ENCODE measurements at places on chromosomes 4 and X.

DNA sequence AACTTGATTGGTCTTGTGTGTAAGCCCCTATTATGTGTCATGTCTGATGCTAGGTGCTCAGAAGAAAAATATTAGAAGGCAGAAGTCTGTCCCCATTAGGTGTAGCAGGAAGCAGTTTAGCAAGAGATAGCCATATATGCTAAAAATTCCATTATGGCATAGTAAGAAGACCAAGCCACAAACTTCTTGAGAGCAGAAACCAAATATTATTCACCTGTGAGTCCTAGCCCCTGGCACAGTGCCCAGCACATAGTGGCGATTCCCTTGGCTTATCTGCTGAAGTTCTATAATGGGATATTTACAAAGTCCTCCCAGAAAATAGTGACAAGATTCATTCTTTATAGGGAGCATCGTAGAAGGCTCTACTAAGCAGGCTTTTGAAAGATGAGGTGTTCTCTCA, 174.4 kb downstream of the RAB28 start:
- no peak for DNase-seq

- DNase-seq = no peak
Measured at GRCh38 chrX:40244980-40245379, 147.2 kb upstream of the BCOR start.

- DNase-seq = no peak
Measured at GRCh38 chr4:13289391-13289790, 194.7 kb downstream of the RAB28 start.

GRCh38 chr4:77078401-77078800, 2.6 kb upstream of the CCNI start:
- DNase-seq = no peak

GRCh38 chr4:7854697-7855370, 84.8 kb downstream of the AFAP1 start:
- DNase-seq = no peak

DNA sequence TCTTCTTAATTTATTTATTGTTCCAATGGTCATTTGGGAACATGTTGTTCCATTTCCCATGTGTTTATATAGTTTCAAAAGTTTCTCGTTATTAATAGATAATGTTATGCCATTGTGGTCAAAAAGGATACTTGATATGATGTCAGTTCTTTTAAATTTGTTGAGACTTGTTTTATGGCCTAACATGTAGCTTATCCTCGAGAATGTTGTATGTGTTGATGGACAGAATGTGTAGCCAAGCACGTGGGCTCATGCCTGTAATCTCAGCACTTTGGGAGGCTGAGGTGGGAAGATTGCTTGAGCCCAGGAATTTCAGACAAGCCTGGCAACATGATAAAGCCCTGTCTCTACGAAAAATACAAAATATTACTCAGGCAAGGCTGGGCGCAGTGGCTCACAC, 168.5 kb upstream of the USP38 start:
- no peak for DNase-seq

DNA sequence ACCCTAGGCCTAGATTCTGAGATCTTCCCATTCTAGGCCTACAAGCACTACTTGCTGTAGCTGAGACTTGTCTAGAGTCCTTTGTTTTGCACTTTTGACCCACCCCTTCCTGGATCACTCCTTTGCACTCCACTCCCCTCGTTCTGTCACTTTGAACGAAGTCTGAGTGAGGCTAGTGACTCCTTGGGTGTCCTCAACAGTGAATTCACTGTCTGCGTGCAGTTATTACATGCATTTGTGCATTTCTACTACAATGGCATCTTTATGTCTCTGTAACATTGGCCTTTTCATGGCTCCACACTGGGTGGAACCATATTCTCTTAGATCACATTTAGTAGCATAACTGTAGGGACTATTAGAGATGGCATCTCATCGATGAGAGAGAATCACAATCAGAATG, 50.5 kb downstream of the OCRL start:
- no peak for DNase-seq

Data from NCI-H774 (cell line).